ENCODE measurements at places on chromosomes 4 and X.

- DNase-seq, result no peak
These were observed 58.2 kb upstream of the RBM47 start for GRCh38 chr4:40687676-40688389.

- no peak for DNase-seq
These were observed 1087.1 kb downstream of the C4orf33 start for GRCh38 chr4:130183096-130183495.

- no peak for DNase-seq
These were observed 9.0 kb upstream of the CHIC2 start for GRCh38 chr4:54073271-54073880.

DNA sequence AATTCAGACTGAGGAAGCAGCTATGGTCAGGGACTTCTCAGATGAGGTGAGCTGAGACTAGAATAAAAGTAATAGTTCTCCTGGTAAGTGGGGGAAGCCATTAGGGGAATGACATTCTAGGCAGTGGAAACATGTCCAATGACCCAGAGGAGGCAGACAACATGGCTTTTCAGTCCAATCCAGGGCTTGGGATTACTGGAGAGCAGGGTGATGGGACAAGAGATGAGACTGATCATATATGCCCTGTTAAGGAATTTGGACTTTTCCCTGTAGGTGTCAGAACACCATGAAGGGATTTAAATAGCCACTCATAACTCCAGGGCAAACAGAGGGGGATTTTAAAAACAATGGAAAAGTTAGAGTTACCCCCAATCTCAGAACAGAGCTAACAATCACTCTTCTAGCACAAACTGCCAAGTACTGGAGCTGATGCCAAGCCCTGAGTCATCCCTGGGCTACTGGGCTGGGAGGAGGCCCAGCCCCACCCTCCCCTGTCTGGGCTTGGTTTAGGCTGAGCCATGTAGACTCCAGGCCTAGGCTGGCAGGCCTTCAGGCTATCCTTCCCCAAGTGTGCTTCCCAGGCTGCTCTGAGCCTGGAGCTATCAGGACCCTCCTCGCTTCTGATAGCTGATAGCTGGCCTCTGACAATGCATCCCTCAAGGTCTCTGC lies 22.7 kb upstream of the MSN start:
- DNase-seq, result no peak

DNA sequence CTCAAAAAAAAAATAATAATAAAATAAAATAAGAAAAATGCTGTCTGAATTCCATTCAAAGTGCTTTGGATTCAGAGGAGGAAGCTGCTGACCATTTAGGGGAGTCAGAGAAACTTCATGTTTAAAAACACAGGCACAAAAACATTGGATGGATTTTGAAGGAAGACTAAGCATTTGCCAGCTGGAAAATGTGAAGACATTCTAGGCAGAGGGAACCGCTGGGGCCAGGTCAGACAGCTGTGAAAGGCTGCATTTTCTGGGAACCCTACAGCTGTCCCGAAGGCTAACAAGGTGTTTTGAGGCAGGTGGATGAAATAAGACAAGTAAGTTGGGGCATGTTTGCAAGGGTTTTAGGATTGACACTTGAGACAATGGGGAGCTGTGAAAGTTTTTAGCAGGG lies 38.6 kb downstream of the ING2 start:
- DNase-seq, result no peak

DNA sequence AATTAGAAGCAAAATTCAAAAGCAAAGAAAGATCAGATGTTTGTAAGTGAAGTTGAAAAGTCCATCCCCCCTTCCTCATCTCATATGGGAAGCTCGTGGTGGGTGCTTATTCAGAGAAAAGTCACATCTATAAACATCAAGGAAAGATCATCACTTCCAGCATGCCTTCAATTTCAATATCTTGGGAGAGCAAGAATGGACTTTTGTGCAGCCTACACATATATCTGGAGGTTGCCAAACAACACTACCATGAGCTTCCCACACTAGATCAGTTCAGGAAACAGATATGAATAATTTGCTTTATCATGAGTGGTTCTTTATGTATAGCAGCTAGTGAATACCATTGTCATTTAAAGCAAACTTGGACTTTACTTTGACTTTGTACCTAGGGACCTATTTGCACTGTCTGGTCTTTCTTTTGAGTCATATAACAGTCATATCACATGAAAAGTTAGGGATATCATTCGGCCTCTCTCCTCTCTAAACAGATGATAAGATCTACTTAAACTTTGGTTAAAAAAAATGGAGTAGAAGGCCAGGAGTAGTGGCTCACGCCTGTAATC lies 5.6 kb upstream of the TBL1X start:
- DNase-seq, result no peak

GRCh38 chr4:36313301-36313700 lies 31.9 kb downstream of the DTHD1 start:
- DNase-seq, result no peak

- no peak for DNase-seq
These were observed 1753.2 kb upstream of the PCDH7 start for GRCh38 chr4:28966982-28967381.

Measured in cortex of kidney (tissue), 1 donor.